ENCODE measurements at places on chromosomes 13 and 19.

DNA sequence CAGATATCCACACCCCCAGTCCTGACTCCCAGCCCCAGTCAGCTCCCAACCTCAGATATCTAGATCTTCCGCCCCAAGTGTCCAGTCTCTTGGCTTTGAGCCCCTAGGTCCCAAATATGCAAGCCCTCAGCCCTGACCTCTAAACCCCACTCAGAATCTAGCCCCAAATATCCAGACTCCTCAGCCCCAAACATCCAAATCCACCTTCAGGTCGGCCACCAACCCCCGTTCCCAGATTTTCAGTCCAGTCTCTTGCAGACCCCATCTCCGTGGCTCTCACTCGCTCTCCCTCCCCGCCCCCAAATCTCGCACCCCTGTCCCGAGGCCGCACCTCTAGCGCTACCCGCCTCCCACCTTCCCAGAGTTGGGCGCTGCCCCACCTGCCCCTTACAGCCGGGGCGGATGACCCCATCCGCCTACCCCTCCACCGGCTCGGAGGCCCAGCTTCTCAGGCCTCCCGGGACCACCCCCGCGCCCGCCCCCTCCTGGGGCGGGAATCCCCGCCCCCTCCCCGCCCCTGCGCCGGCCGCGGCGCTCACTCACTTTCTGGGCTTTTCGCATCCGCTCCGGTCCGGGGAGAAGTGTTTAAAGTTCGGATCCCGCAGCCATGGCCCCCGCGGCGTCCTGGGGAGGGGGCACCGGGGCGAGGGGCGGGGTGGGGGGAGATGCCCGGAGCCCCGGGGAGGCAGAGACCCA lies 604 bp downstream of the ERFL start:
- DNase-seq: no peak

DNA sequence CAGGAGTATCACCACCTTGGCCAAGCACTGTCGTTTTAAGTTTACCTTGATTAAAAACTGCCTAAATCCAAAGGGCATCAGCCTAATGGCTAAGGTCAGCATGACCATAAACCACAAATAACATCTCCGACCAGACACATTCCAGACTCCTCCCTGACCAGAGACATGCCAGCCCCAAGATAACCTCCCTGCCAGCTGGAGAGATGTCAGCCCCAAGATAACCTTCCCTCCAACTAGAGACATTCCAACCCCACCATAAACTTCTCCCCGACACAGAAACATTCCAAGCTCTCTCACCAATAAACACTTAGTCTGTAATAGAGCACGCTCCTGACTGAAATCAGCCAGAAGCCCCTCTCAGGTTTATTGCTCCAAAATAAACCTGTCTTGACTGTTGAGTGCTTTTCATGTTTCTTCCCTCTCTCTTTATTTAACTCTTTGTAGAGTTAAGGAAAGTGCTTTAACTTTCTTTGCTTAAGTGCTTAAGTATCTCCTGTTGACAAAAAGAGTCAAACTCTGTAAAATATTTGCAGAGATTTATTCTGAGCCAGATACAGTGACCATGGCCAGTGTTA lies 36.5 kb downstream of the WDR87 start:
- DNase-seq: no peak

DNA sequence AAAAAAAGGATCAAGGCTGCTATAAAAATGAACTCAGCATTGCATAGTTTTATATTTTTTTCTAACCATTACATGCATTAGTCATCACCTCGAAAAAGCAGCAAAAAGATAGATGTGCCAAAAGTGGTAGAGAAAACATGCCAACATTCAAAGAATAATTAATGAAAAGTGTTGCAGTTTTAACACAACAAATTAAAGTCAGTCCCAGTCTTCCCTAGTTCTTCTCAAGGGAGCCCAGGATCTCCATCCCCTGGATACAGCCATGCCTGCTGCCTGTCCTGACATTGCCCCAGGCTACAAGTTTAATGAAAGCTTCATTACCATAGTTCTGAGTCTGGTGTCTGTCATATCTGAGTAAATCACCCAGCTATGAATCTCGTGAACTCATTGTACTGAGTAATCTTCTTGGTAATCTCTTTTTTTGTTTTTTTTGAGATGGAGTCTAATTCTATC lies 116.6 kb upstream of the KLF12 start:
- DNase-seq: peak; percentile 18

DNA sequence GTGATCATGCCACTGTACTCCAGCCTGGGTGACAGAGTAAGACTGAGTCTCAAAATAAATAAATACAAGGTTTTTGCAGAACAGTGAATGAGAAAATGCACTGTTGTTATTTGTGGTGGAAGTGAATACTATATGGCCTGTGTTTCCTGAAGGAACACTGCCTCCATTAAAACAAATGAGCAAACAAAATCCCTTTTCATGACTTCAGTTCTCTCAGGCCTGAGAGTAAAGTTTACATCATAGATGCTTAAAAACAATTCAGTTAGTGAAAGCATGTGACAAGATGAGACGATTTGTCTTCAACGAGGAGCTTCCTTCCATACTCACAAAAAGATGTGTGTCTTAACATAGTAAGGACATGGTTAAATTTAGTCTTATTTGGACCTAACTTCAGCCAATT lies 14.4 kb downstream of the SPINT2 start:
- no peak for DNase-seq

DNA sequence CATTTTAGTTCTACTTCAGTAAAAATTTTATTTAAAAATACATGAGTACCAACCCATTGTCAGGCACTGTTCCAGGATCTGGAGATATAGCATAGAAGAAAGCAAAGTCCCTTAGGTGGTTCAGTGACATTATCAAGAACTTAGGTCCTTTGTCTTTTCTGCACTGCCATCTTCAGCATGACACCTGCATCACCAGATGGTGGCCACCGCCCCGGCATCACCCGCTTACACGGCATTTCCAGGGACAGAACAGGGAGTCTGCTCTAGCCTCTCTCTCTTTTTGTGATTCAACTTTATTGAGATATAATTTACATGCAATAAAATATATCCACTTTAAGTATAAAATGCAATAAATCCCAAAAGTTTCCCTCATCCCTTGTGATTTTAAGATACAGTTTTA lies 23.5 kb downstream of the DYRK1B start:
- DNase-seq: no peak

Data from HAP-1 (cell line).